Psoas muscle (tissue), 8 donors: ENCODE measurements at places on chromosomes 16 and 17.

DNA sequence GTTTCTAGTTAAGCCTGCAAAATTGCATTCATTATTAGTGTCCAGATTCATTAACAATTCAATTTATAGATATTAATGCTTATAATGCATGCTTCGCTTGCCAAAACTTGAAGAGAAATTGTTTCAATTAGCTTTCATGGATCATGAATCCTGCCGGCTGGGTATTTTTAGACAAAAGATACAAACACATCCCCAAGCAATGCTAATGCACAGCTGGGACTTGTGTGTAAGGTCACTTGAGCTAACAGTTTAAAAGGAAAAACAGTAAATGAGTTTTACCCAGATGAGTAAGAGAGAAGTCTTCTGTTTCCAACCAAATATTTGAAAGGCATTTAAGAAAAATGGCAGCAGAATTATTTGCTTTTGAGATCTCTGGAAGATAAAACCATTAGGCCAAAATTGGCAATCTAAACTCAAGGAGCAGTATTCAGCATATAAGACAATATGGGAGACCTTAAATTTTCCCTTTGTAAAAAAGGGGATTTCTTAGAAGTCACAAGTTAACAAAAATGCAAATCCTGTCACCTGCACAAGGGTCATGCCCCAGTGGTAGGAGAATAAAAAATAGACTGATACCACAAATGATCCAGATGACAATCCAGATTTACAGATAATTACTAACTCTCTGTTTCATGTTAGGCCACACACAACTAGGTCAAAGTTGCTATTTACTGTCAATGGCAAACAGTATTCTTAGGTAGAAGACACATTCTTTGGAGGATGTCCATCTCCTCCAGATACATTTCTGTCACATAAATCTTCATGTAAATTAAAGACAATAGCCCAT, 418.4 kb upstream of the PMFBP1 start:
- H3K4me3 ChIP-seq: no peak overlapping the region
- no peak overlapping the region for H3K27ac ChIP-seq
- H3K36me3 ChIP-seq: no peaks in the 10 kb centered on the region
- no peaks in the 10 kb centered on the region for H3K27me3 ChIP-seq

DNA sequence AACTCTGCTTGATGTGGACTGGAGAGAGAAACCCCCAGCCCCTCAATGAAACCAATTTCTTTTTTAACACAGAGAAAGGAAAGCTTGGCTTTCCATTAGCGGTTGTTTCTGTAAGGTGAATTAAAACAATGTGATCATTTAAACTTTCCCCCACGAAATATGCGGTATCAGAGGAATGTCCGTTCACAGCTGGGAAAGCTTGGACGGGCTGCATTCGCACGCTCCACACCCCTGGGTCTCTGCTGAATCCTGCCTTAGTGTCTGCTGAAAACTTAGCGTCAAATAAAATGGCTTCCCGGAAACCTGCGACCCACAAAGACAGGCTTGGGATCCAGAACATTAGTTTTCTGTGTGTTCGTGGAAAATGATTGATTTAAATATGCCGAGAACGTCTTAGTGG, 71.7 kb downstream of the C16orf95 start:
- no peaks in the 10 kb centered on the region for H3K36me3 ChIP-seq
- H3K27ac ChIP-seq: no peak overlapping the region
- no peak overlapping the region for H3K4me3 ChIP-seq
- H3K4me1 ChIP-seq: peaks cover 5% of the 10 kb centered on the region
- no peaks in the 10 kb centered on the region for H3K27me3 ChIP-seq

- DNase-seq: no peak
- peaks cover 2% of the 10 kb centered on the region for H3K27me3 ChIP-seq
- no peak overlapping the region for H3K4me3 ChIP-seq
Observed at GRCh38 chr16:79836144-79836543, 235.6 kb upstream of the MAF start.

DNA sequence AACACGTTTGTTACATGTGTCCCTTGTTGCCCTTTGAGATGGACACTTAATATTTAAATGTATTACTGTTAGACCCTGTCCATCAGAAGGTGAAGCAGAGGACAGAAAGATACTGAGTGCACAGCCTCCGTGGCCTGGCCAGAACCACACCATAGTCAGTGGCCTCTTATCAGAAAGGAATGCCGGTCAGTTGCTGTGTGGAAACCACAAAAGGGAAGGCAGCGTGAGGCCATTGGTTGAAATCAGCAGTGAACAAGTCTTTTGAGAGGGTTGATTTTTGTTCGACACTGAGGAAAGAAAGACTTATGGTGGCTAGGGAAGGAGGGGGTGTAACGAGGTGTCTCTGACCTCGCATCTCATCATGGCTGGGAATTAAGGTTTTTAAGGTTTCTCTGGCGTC, 85.4 kb upstream of the CLEC18A start:
- H3K36me3 ChIP-seq: no peaks in the 10 kb centered on the region
- no peak overlapping the region for H3K4me3 ChIP-seq
- H3K27ac ChIP-seq: no peak overlapping the region
- no peaks in the 10 kb centered on the region for H3K27me3 ChIP-seq

- no peak for DNase-seq
- H3K4me1 ChIP-seq: no peaks in the 10 kb centered on the region
- H3K27me3 ChIP-seq: peaks cover 4% of the 10 kb centered on the region
- H3K27ac ChIP-seq: no peak overlapping the region
- H3K4me3 ChIP-seq: no peak overlapping the region
- no peaks in the 10 kb centered on the region for H3K36me3 ChIP-seq
Observed at GRCh38 chr17:61595418-61596186, 4.6 kb upstream of the NACA2 start.

GRCh38 chr16:53836680-53837079, 132.7 kb downstream of the FTO start:
- DNase-seq: no peak
- H3K27me3 ChIP-seq: no peaks in the 10 kb centered on the region
- no peak overlapping the region for H3K27ac ChIP-seq

DNA sequence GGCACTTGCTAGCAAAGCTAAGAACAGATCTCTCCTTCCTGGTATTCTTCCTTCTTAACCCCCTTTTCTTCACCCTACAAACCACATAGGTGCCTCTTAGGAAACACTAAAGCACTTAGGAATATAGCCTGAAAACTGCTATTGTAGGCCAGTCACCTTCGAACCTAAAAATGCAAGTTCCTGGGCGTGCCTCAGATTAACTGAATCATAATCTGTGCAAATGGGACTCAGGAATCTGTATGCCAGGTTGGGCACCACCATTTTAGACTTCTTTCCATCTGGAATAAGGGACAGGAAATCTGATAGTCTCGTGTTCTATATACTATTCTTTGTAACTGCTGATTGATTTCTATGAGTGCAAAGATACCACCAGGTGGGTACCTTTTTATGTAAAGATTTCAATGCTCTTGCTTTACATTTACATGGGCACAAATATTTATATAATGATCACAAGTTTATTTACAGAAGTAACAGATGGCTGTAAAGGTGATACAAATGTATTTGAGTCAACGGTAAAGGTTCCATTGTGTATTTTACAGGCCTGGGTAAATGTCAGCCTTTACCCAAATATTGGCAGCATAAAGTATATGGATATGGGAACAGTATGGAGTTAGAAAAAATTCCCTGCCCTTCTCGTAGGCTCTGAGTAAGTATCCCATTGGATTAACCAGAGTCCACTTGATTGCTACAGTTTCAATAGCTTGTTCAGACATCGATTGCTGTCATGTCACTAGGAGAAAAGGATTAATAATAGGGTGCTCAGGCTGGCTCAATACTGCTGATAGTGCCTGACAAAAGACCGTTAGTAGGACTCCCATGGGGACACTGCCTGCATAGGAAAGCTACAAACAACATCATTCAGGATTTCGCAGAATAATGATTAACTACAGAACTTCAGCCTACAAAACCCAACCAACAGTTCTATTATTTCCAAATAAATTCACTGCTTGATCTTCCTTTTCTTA, 124.7 kb downstream of the SNX11 start:
- H3K36me3 ChIP-seq: no peaks in the 10 kb centered on the region
- H3K27ac ChIP-seq: no peak overlapping the region
- no peak for DNase-seq
- H3K4me3 ChIP-seq: no peak overlapping the region
- H3K4me1 ChIP-seq: peaks cover 3% of the 10 kb centered on the region

DNA sequence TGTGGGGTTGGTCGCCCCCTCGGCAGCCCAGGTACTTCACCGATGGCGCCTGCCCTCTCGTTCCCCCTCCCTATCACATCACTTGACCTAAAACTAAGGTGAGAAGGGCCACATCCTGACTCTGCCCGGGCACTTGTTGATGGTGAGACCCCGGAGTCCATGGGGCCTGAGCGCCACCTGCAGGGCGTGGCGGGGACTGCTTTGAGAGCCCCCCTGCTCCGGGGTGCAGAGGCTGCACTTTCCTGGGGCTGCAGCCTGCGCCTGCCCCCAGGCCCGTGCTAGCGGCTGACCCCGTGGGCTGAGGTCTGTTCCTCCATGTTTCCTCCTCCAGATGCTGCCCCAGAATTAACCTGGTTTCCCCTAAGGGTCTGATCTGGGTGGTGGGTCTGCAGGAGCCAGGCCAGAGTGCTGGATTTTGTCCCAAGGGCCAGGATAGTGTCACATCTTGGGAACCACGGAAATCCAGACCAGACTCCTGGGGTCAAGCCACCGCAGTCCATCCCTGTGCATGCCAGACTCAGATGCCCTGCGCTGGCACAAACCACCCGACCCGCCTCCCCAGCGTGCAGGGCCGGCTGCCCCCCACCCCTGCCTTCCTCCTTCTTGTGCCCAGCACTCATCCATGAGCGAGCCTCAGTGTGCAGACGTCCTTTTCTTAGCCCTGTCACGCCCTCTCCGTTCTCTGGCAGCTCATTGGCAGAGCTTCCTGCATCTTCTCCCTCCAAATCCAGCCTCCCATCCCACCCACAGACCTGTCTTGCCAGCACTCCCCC, 2.7 kb downstream of the NDUFAF8 start:
- DNase-seq: peak; percentile 84
- H3K36me3 ChIP-seq: no peaks in the 10 kb centered on the region
- no peak overlapping the region for H3K4me3 ChIP-seq
- peaks cover 20% of the 10 kb centered on the region for H3K4me1 ChIP-seq
- H3K27ac ChIP-seq: no peak overlapping the region

DNA sequence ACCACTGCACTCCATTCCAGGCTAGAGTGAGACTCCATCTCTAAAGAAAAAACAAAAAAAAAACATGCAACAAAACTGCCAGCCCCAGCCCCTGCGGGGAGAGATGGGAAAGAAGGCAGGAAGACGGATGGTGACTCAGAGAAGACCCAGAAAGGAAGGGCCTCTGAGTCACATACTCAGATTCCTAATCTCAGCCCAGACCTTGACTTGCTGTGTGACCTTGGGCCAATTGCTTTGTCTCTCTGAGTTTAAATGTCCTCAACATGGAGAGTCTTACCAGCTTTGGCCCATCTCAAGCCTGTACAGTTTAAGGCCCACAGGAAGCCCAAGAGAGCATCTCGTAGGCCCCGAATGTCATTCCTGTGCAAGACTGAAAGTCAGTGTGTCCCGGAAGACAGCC, 86.5 kb upstream of the LHX1 start:
- no peaks in the 10 kb centered on the region for H3K4me1 ChIP-seq
- no peak for DNase-seq
- H3K4me3 ChIP-seq: no peak overlapping the region
- no peaks in the 10 kb centered on the region for H3K36me3 ChIP-seq
- no peak overlapping the region for H3K27ac ChIP-seq
- H3K27me3 ChIP-seq: peaks cover 8% of the 10 kb centered on the region

DNA sequence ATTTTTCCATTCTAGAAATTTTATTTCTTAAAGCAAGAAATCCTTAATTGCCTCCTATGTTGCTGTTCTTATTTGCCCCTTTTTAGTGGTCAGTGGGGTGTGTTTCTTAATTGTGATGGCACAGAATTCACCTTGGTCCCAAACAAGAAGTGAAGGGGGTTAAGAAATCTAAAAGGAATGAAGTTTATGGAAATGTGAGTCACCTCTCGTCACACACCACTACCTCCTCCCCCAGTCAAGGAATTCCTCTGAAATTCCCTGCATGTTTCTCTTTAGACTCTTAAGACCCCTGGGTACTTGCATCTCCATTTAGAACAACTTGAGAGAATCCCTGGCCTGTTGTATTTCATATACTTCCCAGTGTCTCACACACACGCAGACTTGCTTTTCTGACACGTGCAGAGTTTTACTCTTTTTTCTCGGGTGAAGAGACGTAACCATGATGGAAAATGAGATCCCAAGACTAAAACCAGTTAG, 247.4 kb downstream of the PRKCA start:
- no peaks in the 10 kb centered on the region for H3K36me3 ChIP-seq
- H3K27ac ChIP-seq: no peak overlapping the region
- no peaks in the 10 kb centered on the region for H3K27me3 ChIP-seq
- H3K4me1 ChIP-seq: no peaks in the 10 kb centered on the region
- H3K4me3 ChIP-seq: no peak overlapping the region
- no peak for DNase-seq

- no peak overlapping the region for H3K4me3 ChIP-seq
- H3K27ac ChIP-seq: no peak overlapping the region
- H3K4me1 ChIP-seq: no peaks in the 10 kb centered on the region
- H3K27me3 ChIP-seq: no peaks in the 10 kb centered on the region
Observed at GRCh38 chr17:75228305-75228704, 22.8 kb downstream of the NUP85 start.

DNA sequence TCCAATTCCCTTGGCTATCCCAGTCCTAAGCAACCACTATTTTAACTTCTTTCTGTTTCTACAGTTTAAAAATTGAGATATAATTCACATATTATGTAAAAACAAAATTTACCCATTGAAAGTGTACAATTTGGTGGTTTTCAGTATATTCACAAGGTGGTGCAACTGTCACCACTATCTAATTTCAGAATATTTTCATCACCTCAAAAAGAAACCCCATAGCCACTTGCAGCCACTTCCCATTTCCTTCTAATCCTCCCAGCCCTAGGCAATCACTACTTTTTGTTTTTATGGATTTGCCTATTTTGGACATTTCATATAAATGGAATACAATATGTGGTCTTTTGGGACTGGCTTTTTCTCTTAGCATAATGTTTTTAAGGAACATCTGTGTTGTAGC, 36.1 kb upstream of the NACA2 start:
- H3K27ac ChIP-seq: no peak overlapping the region
- no peaks in the 10 kb centered on the region for H3K27me3 ChIP-seq
- DNase-seq: no peak
- no peaks in the 10 kb centered on the region for H3K4me1 ChIP-seq
- no peaks in the 10 kb centered on the region for H3K36me3 ChIP-seq
- H3K4me3 ChIP-seq: no peak overlapping the region

DNA sequence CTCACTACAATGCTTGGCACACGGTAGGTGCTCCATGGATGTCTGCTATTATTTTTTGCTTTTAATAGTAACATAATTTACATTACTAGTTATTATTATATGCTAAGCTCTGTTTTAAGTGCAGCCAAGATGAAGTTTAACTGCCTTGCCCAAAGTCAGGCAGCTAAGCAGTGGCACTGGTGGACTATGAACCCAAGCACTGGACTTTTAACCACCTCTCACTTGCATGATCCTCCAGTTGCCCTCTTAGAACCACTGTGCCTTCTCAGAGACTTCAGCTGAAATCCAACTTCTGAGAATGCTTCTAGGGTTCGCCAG, 1.5 kb upstream of the ZNF207 start:
- no peaks in the 10 kb centered on the region for H3K27me3 ChIP-seq
- peaks cover 2% of the 10 kb centered on the region for H3K36me3 ChIP-seq
- no peak for DNase-seq
- peaks cover 24% of the 10 kb centered on the region for H3K4me1 ChIP-seq
- H3K27ac ChIP-seq: no peak overlapping the region

- peak overlapping the region; percentile 37 for H3K27ac ChIP-seq
- peaks cover 14% of the 10 kb centered on the region for H3K36me3 ChIP-seq
- peak overlapping the region; percentile 96 for H3K4me3 ChIP-seq
- peaks cover 44% of the 10 kb centered on the region for H3K4me1 ChIP-seq
- no peaks in the 10 kb centered on the region for H3K27me3 ChIP-seq
Observed at GRCh38 chr16:2756288-2757015, 4.0 kb downstream of the SRRM2 start.
